ENCODE measurements at places on chromosomes 3 and 15.
A peak's percentile ranks its signal among the peaks of the same experiment; 100 is the strongest.

DNA sequence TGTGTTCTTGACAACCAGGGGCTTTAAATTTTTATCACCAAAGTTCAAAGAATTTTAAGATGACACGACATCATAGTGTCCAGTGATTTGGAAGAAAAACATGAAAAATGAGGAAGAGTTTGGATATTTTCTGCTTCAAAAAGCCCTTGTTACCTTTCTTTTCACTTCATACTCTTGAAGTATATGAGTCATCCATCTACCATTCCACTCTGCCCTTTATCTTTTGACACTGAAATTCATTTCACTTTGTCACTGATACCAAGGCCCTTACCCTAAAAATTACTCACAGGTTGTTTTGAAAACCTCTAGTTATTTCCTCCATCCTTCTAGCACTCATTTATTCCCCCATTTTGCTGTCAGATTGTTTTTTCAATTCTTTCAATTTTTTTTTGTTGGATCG, 42.7 kb downstream of the OR5H15 start:
- DNase-seq: no peak

- no peak for DNase-seq
Measured at GRCh38 chr3:138199851-138200250, 12.8 kb downstream of the ARMC8 start.

DNA sequence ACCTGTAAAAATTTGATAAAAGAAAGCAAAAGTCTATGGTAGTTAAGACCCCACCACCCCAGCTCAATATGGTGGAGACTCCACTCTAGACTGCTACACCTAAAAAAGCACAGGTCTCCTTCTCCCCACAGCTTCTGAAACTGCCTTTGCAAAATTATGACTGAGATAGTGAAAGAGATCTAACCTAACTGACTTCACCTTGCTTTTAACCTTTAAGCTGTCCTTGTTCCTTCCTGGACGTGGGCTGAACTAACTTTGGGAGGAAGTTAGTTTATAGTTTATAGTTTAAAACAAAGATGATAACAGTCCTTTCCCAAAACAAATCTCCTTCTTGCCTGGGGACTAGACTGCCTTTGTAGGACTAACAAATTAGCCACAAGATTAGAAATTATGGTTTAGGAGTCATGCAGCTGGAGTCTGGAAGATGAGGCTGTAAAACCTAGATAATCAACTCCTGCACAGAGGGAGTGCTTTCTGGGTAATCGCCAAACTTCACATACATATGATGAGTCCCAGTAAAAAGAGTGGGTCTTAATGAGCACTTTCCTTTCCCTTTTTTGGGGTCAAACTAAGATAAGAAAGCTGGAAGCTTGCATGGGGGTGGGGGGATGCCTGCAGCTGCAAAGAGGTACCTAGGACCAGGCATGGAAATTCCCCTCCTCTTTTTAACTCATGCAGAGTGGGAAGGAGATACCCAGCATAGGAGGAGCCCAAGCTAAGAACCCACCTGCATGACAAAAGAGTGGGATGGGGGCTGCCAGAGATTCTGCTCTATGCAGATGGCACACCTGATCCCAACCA, 17.5 kb downstream of the CCR8 start:
- DNase-seq: no peak

- DNase-seq: no peak
Measured at GRCh38 chr15:49135911-49136310, 19.5 kb downstream of the COPS2 start.

- peak; percentile 55 for DNase-seq
Measured at GRCh38 chr3:32467333-32468070, 35.1 kb downstream of the CMTM6 start.

- peak; percentile 66 for DNase-seq
Measured at GRCh38 chr15:40493089-40493840, 22.5 kb downstream of the CHST14 start.

GRCh38 chr3:4551051-4551711, 58.0 kb downstream of the ITPR1 start:
- DNase-seq: no peak

GRCh38 chr3:182697345-182697919, 95.9 kb upstream of the ATP11B start:
- DNase-seq: no peak

DNA sequence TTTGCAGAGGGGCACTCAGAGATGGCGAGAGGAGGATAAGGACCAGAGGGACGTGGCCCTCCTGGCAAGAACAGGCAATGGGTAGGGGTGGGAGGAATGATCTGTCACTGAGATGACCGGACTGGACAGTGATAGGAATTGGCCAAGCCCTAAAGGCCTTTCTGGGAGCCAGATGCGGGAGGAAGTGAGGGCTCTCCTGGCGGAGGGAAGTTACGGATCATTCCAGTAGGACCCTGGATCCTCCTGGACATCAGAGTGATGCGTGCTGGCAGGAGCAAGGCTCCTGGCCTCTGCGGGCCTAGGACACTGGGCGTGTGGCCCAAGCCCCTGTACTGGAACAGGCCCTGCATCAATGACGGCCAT, 23.4 kb downstream of the KIF7 start:
- no peak for DNase-seq

DNA sequence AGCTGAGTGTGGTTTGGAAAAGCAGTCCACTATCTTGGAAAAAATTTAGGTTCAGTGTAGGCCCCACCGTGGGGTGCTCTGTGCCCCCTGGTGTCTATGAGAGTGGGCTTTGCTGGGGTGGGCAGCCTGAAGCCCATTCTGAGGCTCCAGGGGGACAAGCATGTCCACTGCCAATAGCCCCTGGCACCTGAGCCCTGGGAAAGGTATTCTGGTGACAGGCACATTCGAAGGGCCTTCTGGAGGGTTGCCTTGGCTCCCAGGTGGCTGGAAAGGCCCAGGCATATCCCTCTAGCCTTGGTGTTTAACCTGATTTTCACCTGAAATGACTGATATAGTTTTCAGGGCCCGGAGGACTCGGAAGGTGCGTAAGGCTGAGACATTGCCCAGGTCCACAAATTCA, 36.1 kb downstream of the SCN5A start:
- no peak for DNase-seq

- DNase-seq: peak; percentile 76
Measured at GRCh38 chr15:72155635-72156616, 37.7 kb downstream of the SENP8 start.

DNA sequence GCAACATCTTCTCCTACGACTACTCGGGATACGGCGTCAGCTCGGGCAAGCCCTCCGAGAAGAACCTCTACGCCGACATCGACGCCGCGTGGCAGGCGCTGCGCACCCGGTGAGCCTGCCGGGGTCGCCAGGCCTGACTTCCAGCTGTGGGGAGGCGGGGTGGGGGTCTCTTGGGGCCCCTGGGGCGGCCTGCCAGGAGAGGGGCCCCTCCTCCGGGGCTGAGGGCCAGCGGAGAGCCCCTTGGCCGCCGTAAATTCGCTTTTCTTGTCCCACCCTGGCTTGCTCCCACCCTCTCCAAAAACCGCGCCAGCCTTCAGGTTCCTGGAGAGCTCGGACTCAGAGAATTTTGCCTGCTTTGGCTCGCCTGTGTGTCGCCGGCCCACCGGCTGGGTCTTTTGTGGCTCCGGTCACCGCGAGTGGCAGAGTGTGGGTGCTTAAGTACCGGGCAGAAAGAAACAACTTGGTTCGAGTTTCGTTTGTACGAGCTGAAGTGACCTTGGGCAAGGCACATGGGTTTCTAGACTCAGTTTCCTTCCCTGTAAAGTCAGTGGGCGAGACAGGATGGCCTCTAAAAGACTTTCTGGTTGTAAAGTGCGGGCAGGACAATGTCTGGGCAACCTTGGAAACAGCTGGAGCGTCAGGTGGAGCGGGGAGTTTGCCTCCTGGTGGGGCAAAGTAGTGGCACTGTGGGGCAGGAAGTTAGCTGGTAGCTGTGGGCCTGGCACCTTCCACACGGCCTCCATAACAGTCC, 976 bp downstream of the ABHD17C start:
- peak; percentile 5 for DNase-seq

GRCh38 chr3:14740983-14741382, 66.0 kb downstream of the C3orf20 start:
- no peak for DNase-seq

DNA sequence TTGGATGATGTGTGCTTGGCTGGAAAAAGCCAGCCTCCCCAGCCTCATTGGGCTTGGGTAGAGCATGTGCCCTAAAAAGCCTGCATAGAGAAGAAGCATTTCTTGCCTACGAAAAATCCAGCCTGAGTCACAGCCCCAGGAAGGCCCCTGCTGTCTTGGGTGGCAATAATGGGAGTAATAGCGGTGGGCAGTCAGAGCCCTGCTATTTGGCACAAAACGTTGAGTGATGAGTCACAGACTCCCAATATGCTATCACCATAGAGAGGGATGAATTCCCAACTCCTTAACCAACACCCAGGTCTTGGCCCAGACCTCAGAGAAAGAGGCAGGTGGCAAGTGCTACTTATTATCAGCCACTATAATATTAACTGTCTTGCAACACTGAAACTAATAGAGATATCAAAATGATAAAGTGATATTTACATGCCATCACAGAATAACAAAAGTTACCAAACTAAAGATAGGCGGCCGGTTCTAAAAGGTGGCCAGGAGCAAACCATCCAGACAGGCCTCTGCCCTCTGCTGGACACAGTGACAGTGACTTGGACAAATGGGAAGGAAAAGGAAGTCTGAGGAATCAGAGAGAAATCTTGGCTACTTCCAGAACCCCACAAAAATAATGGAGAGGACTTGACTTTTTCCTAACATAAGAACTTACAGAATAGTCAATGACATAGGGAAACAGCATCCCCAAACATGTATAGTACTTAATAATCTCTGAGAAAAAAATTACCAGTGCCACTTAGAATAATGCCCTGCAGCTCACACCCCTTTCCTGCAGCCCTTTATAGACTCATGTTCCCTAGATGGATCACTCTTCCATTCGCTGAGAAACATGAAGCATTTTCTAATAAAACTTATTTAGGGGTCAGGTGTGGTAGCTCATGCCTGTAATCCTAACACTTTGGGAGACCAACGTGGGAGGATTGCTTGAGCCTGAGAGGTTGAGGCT, 51.9 kb upstream of the MUC13 start:
- no peak for DNase-seq

- no peak for DNase-seq
Measured at GRCh38 chr3:22928216-22929110, 274.7 kb upstream of the UBE2E2 start.

DNA sequence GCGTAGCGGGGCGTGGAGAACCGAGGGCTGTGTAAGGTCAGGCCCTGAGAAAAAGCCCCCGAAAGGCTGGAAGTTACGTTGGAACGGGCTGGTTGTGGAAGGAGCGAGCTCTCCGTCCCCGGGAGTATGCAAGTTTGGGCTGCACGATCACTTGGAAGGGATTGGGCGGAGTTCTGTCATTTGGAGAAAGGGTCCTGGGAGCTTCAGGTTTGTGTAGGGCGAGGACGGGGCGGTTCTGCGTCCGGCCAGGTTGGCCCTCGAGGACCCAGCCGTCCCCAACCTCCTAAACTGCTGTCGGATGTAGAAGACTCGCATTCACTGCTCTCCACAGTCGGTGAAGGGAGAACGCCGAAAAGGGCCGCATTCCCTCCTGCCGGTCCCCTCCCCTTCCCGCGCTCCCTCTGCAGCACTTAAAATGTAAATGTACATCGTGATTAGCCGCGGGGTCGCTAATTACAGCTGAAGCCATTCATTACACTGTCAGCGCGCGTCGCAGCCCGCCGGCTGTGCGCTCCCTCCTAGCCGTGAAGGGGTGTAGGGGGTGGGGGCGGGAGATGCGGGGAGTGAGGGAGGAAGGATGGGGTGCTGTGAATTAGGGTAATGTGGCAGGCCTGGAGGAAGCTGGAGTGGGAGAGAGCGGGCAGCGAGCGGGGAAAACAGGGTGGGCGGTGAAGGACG, 2.5 kb upstream of the RPP25 start:
- no peak for DNase-seq

- no peak for DNase-seq
Measured at GRCh38 chr15:22810033-22810852, 23.8 kb downstream of the NIPA1 start.

GRCh38 chr3:176697284-176697889, 499.9 kb downstream of the TBL1XR1 start:
- no peak for DNase-seq

DNA sequence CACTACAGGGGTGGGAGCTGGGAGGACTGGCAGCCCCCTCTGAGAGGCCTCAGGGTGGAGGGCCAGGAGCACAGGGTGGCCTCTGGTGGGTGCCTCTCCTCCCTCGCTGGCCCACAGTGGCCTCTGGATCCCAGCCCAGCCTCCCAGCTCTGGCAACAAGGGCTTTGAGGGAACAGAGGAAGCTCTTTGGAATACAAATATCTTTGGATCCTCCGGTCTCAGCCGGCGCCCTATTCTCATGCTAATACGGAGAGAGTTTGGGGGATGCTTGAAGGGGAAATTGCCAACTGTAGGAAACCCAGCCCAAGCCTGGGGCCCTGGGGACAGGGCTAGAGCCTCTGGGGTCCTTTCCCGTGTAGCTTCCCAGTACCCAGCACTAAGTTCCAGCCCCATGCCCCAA, 33.4 kb upstream of the INSYN1 start:
- DNase-seq: no peak

- no peak for DNase-seq
Measured at GRCh38 chr15:91919014-91919534, 65.6 kb downstream of the SLCO3A1 start.

DNA sequence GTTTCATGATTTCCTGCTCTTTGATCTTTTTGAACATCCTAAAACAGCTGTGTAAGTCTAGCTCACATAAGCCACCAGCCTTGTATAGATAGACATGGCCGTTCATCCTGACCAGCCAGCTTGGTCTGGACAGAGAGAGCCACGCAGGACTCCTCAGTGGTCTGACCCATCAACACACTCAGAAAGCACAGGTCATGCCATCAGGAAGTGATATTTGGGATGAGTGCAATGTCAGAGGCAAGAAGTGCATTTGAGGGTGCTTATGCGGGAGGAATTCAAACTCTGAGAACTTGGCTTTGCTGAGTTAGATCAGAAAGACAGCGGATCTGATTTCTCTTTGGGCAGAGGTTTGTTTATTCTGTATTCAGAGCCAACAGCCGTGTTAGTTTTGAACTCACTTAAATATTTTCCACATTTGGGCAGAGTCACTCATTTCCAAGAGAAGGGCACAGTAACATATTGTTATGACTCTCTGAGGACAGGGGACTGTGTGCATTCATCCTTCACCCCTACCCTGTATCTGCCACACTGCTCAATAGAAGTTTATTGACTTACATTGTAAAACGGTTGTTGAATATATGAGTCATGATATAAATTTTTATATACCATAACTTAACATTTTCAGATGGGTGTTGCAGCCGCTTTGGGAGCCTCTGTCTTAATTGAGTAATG, 225.3 kb upstream of the LYSMD4 start:
- DNase-seq: no peak

DNA sequence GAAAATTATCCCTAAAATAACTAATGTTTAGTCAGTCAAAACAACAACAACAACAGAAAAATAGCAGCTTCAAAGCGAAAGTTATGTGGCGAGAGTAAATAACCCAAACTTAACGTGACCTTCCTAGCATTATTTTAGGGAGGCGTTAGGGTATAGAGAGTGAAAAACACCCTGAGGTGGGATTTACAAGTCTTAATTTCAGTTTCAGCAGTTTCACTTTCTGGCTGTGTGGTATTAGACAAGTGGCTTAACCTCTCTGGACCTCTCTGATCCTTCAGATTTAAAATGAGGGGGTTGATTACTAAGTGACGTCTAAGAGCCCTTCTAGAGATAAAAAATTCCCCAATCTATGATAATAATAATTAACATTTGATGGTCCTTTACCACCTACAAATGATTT, 291.2 kb downstream of the ZBTB20 start:
- DNase-seq: no peak

- DNase-seq: no peak
Measured at GRCh38 chr15:94791008-94791407, 559.6 kb downstream of the MCTP2 start.

- no peak for DNase-seq
Measured at GRCh38 chr3:128174675-128175590, 21.7 kb downstream of the EEFSEC start.

- no peak for DNase-seq
Measured at GRCh38 chr15:99326235-99326634, 75.0 kb downstream of the LRRC28 start.

GRCh38 chr3:181855825-181856224, 144.1 kb downstream of the SOX2 start:
- no peak for DNase-seq
